Immature natural killer cell (primary cell): ENCODE measurements at places on chromosomes 16 and 17. TPM values are rescaled to one million over a fixed set of nuclear protein-coding genes. Genes with fewer than 3 reads are reported as not detected.
A peak's percentile ranks its signal among the peaks of the same experiment; 100 is the strongest.

GRCh38 chr16:64398793-64399192 lies 723.1 kb downstream of the CDH11 start:
- H3K27me3 ChIP-seq: no peaks in the 10 kb centered on the region
- no peak overlapping the region for H3K4me3 ChIP-seq
- H3K27ac ChIP-seq: no peak overlapping the region
- H3K4me1 ChIP-seq: no peaks in the 10 kb centered on the region
- H3K36me3 ChIP-seq: no peaks in the 10 kb centered on the region
- DNase-seq: no peak

DNA sequence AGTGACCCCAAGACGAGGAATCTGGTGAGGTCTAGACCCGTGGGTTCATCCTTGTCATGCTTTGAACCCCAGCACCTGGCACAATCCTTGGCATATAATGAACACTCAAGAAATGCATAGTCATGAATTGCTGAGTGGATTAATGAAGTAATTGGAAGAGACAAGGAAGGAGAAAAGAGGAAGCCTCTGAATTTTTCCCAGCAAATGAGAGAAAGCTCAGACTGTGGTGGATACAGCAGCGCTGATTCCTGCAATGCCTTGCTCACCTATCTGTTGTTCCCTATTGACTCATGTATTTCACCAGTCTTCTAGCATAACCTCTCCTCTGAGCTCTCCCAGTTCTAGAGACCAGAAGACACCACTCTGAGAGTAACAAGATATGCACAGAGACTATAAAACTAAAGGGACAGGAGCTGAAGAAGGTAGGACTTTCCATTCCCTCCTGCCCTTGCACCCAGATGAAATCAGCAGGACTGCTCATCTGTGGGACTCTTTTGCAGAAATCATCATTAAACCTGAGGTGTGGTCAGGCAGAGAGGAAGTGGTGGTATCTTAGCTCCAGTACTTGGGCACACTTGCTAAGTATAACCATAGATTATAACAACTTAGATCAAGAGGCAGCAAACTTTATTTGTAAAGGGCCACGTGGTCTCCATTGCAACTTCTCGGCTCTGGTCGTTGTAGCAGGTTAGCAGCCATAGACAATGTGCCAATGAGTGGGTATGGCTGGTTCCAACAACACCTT lies 102.8 kb downstream of the MAF start:
- no peaks in the 10 kb centered on the region for H3K27me3 ChIP-seq
- DNase-seq: peak; percentile 33
- H3K4me1 ChIP-seq: peaks cover 24% of the 10 kb centered on the region
- no peak overlapping the region for H3K27ac ChIP-seq

DNA sequence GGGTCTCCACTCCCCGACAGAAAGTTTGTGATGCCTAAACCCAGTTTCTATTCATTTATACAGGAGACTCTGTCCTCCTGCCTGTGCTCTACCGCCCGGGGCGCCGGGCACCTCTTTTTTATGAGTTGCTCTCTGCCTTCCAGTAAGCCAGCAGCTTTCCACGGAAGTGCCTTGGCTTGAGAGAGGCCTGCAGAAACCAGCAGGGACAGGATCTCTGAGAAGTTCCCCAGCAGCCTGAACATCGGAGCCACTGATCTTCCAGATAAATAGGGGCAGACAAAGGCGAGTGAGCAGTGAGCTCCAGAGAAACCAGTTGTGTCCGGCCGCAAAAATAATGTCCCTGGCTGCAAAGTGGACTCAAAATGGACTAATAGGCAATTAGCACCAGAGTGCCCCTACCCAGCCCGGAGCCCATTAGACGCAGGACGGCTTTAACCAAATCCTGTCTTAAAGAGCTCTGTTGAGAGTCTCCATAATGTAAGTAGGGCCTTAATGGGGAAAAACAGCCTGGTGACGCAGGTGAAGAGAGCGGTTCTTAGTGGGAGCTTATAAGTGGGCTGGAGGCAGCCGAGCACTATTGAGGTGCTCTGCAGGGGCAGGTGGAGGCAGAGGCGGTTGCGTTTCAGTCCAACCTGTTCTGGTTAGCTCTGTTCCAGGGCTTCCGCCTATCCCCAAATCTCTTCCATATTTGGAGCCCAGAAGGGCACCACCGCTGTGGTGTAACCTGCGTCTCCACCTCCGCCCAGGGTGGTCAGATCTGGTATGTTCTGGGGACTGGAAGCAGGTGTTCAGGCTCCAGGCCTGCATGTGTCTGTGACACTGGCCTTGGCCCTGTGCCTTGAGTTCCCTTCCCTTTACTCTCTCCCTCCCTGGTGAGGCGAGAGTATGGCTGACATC lies 74.1 kb downstream of the NT5M start:
- no peaks in the 10 kb centered on the region for H3K36me3 ChIP-seq
- no peak overlapping the region for H3K27ac ChIP-seq
- no peak overlapping the region for H3K4me3 ChIP-seq
- no peaks in the 10 kb centered on the region for H3K4me1 ChIP-seq
- H3K27me3 ChIP-seq: no peaks in the 10 kb centered on the region
- DNase-seq: no peak

- peak; percentile 44 for DNase-seq
- peak overlapping the region; percentile 63 for H3K4me3 ChIP-seq
- no peaks in the 10 kb centered on the region for H3K27me3 ChIP-seq
- peaks cover 8% of the 10 kb centered on the region for H3K36me3 ChIP-seq
Measured at GRCh38 chr17:7552621-7553051, 3.8 kb downstream of the TNFSF12 start.

DNA sequence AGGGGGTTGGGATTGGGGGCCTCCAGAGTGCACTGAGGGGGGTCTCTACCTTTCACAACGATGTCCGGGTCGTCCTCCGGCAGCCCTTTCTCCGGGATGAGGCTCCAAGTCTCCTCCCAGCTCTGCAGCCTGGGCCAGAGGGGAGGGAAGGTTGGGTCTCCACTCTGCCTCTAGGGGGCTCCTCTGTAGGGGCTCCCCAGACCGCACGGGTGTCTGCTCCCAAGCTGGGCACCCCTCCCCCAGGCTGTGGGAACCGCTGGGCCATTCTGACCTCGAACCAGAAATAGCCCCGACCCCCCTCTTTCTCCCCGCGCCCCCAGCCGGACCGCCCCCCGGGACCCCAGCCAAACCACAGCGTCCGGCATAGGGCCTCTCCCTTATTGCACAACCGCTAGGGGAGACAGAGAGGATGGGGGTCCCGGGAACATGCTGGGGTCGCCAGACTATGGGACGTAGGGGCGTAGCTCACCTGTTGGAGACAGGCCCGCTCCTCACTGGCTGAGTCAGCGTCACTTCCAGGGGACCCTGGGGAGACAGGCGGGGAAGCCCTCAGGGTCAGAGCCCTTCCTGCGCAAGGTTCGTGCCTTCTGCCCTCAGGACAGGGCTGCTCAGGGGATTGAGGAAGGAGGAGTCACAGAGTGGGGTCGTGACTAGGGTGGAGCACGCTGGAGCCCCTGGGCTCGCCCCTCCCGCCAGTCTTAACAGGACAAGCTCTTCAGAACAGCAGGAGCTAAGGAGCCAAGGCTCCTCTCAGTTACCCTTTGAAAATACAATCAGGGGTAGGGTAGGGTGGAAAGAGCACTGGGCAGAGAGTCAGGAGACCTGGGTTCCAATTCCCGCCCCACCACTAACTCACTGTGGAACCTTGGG lies 2.7 kb downstream of the PLEKHH3 start:
- DNase-seq: peak; percentile 33
- H3K36me3 ChIP-seq: no peaks in the 10 kb centered on the region
- no peak overlapping the region for H3K27ac ChIP-seq
- peaks cover 42% of the 10 kb centered on the region for H3K4me1 ChIP-seq
- H3K27me3 ChIP-seq: peaks cover 35% of the 10 kb centered on the region

DNA sequence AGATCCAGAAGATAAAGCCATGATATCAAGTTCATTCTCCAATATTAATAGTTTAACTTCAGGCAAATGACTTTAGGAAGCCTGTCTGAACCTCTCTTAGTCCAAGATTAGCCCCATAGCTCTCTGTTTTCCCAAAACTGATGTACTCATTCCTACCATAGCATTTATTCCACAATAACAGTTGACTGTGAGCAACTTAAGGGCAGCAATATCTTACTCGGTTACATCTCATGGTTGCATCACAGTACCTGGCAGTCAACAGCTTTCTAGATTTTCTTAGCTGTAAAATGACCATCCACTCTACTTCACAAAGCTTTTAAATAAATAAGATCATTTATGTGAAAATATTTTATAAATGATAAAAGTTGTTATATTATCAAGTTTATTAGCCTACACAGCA lies 58.2 kb upstream of the STAC2 start:
- H3K27me3 ChIP-seq: peaks cover 2% of the 10 kb centered on the region
- H3K4me1 ChIP-seq: no peaks in the 10 kb centered on the region

- peak overlapping the region; percentile 78 for H3K27ac ChIP-seq
- peaks cover 45% of the 10 kb centered on the region for H3K4me1 ChIP-seq
- peaks cover 28% of the 10 kb centered on the region for H3K27me3 ChIP-seq
- H3K4me3 ChIP-seq: peak overlapping the region; percentile 71
- H3K36me3 ChIP-seq: peaks cover 5% of the 10 kb centered on the region
Measured at GRCh38 chr16:89696670-89697128, 4.8 kb downstream of the SPATA2L start.

- H3K4me1 ChIP-seq: no peaks in the 10 kb centered on the region
- no peak overlapping the region for H3K4me3 ChIP-seq
Measured at GRCh38 chr16:11194913-11195312, 61.1 kb downstream of the SOCS1 start.

DNA sequence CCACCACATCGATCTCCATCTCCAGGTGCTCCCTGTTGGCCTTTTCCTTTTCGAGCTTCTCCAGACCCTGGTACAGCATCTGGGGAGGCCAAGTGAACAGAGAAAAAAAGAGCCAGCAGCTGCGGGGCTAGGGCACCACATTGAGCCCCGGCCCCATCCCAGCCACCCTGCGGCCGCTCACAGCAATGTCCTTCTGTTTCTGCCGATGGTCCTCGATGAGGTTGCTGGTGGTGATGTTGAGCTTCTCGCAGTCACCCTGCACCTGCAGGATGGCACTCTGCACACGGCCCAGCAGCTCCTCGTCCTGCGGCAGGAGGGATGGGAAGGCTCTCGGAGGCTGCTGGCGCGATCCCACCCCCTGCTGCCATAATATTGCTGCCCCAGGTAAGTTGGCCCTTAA lies 15.5 kb downstream of the UBALD2 start:
- no peaks in the 10 kb centered on the region for H3K4me1 ChIP-seq
- no peak overlapping the region for H3K27ac ChIP-seq
- no peak for DNase-seq

- H3K27me3 ChIP-seq: no peaks in the 10 kb centered on the region
- H3K4me1 ChIP-seq: peaks cover 9% of the 10 kb centered on the region
- no peak overlapping the region for H3K4me3 ChIP-seq
- H3K27ac ChIP-seq: no peak overlapping the region
- no peaks in the 10 kb centered on the region for H3K36me3 ChIP-seq
Measured at GRCh38 chr17:31570951-31571892, 179.7 kb downstream of the RAB11FIP4 start.

CTF1 gene
- polyA plus RNA-seq: not detected

- H3K4me1 ChIP-seq: no peaks in the 10 kb centered on the region
- no peaks in the 10 kb centered on the region for H3K36me3 ChIP-seq
- no peak overlapping the region for H3K4me3 ChIP-seq
- H3K27ac ChIP-seq: no peak overlapping the region
- DNase-seq: no peak
Measured at GRCh38 chr17:12415031-12415430, 250.7 kb upstream of the MYOCD start.

GRCh38 chr16:54291656-54292487 lies 5.3 kb upstream of the IRX3 start:
- H3K4me3 ChIP-seq: no peak overlapping the region
- no peak overlapping the region for H3K27ac ChIP-seq
- H3K4me1 ChIP-seq: no peaks in the 10 kb centered on the region
- no peak for DNase-seq

DNA sequence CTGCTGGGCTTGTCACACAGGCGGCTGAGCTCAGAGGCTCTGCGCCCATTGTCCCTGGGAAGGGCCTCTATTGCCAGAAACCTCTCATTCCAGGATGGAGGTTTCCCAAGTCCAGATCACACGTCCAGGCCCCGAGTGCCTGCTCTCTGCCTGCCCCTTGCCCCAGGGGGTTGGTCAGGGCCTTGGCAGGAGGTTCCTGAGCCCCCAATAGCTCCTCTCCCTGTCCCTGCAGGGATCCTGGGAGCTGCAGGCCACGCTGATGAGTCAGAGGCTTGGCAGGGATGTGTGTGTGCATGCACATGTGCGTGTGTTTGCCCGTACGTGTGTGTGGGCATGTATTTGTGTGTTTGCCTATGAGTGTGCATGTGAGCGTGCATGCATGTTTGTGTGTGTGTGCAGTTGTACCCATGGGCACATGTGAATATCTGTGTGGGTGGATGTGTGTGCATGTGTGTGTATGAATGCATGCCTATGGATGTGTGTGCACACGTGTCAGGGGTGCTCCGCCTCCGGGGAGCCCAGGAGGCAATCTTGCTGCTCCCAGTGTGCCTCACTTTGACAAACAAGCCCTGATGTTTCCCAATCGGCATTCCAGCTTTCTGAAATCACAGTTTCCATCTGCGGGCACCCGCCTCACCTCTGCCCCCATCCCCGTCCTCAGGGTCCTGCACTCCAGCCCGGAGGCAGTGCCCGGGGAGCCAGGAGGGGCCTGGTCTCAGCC lies 98.4 kb upstream of the GSE1 start:
- H3K27ac ChIP-seq: no peak overlapping the region
- peaks cover 17% of the 10 kb centered on the region for H3K4me1 ChIP-seq
- DNase-seq: no peak
- peaks cover 13% of the 10 kb centered on the region for H3K27me3 ChIP-seq

GRCh38 chr16:74210245-74210644 lies 86.4 kb upstream of the PSMD7 start:
- peaks cover 5% of the 10 kb centered on the region for H3K27me3 ChIP-seq
- no peaks in the 10 kb centered on the region for H3K36me3 ChIP-seq
- no peak for DNase-seq
- H3K4me1 ChIP-seq: no peaks in the 10 kb centered on the region
- H3K4me3 ChIP-seq: no peak overlapping the region

C16orf82 gene
- polyA plus RNA-seq: not detected

- peak overlapping the region; percentile 75 for H3K27ac ChIP-seq
- peaks cover 17% of the 10 kb centered on the region for H3K27me3 ChIP-seq
- H3K36me3 ChIP-seq: peaks cover 6% of the 10 kb centered on the region
- peaks cover 74% of the 10 kb centered on the region for H3K4me1 ChIP-seq
Measured at GRCh38 chr16:85628645-85629044, 15.5 kb downstream of the GSE1 start.

DNA sequence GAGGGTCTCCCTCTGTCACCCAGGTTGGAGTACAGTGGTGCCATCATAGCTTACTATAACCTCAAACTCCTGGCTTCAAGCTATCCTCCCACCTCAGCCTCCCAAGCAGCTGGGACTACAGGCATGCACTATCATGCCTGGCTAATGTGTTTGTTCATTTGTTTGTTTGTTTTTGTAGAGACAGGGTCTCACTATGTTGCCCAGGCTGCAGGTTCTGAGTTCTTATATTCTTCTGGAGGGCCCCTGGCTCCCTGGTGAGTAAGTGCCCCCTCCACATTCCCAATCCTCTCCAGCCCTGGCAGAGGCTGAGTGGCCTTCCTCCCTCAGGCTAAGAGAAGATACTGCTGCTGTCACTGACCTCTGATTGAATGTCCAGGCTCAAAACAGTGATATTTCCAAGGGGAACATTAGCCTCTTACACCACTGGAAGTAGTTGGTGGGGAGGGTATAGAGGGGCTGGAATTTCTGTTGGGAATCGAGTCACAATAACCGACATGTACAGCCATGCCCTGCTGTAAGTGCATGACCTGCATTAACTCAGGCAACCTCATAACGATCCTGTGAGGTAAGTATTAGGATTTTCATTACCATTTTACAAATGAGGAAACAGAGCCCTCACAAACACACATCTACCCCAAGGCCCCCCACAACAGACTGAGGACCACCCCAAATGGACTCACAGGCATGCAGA lies 2.7 kb upstream of the ETV4 start:
- peaks cover 21% of the 10 kb centered on the region for H3K27me3 ChIP-seq
- H3K27ac ChIP-seq: no peak overlapping the region
- H3K36me3 ChIP-seq: no peaks in the 10 kb centered on the region

WDR59 gene
- 6.5 TPM for polyA plus RNA-seq
